ENCODE measurements at places on chromosomes 2 and 18.
A peak's percentile ranks its signal among the peaks of the same experiment; 100 is the strongest.

GRCh38 chr2:72293620-72294019 is 146.0 kb upstream of the CYP26B1 start:
- DNase-seq = no peak
- H3K27ac ChIP-seq = no peak overlapping the region
- no peaks in the 10 kb centered on the region for H3K36me3 ChIP-seq
- no peaks in the 10 kb centered on the region for H3K4me1 ChIP-seq

DNA sequence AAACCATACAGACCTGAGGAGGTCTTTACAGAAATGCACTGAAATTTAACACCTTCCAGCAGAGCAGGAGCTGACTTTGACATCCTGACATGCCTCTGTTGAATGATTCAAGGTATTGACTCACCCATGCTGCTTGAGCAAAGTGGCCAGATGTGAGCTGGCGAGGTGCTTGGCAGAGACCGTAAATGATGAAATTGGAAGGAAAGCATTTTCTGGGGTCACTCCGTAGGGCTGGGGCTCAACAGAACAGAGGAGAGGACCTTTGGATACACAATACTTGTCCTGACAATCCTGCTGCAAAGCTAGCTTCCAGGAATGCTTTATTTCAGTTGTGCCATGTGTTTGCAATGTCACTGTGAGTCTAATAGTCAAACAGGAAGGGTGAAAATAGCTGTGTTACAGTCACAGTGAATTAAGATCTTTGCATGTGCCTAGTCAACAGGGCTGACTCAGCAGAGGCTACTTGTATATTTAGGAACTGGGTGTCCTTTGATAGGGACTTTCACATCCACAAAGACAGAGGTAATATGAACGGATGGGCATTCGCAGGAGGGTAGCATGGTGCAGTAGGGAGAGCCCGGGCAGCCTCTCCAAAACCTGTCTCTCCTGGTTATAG is 31.6 kb upstream of the NCK2 start:
- no peaks in the 10 kb centered on the region for H3K36me3 ChIP-seq
- no peaks in the 10 kb centered on the region for H3K27me3 ChIP-seq
- no peak for DNase-seq

DNA sequence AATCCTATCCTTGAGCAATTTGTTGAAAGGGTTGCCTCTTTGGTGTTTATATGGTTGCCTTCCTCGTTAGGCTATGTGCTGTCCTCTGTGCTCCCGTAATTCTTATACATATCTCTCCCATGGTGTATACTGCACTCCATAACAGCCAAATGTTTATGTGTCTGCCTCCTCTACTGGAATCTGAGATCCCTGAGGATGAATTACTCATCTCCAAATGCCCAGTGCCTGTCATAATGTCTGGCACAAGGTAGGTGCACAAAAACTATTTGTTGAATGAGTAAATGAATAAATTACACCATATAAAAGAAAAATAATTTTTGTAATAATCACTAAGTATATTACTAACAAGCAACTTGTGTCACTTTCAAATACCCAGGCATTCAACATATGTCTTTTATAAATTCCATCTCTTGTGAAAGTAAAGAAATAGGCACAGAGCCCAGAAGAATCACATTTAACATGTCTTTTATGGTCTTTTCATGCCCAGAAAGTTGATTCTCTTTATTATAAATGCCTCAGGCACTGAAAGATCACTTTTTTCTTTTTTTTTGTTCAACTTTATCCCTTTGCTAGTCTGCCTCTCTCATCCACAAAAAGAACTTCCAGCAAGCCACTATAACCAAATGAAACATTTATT is 164.9 kb downstream of the CCDC148 start:
- H3K27me3 ChIP-seq = no peaks in the 10 kb centered on the region
- no peak for DNase-seq
- no peaks in the 10 kb centered on the region for H3K36me3 ChIP-seq
- no peak overlapping the region for H3K4me3 ChIP-seq
- H3K27ac ChIP-seq = no peak overlapping the region
- no peaks in the 10 kb centered on the region for H3K4me1 ChIP-seq

DNA sequence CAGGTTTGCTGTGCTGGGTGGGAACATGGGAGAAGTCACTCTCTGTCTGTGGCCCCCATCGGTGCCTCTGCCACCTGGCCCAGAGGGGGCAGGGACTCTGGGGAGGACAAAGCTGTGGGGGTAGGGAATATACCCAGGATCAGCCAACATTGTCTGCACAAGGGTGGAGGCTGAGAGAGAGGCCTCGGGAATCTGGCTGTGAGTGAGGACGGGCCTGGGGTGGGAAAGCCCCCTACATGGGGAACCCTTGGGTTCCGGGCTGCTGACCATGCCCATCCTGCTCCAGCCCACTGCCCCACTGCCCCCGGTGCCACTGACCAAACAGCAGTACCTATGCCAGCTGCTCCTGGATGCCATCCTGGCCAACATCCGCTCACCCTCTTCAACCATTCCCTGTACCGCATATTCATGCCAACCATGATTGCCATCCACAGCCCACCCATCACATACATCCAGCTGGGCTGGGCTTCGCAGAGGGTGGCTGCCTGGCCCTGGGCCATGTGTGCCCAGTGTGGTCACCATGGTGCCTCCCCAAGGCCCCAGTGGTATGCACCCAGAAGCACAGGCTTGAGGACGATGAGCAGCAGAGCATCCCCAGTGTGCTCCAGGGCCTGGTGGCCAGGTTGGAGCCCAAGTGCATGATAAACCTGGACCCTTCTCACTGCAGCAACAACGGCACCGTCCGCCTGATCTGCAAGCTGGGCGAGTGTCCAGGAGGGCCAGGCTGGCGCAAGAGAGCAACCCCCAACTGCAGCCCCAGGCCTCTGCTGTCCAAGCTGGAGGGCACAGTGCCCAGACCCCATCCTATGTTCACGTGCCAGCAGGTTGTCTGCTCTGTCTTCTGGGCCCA is 6.9 kb upstream of the POTEF start:
- H3K27ac ChIP-seq = no peak overlapping the region
- no peaks in the 10 kb centered on the region for H3K27me3 ChIP-seq
- H3K36me3 ChIP-seq = no peaks in the 10 kb centered on the region
- no peak for DNase-seq

GRCh38 chr18:58241877-58242276 is 197.9 kb downstream of the NEDD4L start:
- no peak for DNase-seq
- H3K27me3 ChIP-seq = no peaks in the 10 kb centered on the region
- peaks cover 7% of the 10 kb centered on the region for H3K4me1 ChIP-seq
- no peak overlapping the region for H3K4me3 ChIP-seq
- H3K27ac ChIP-seq = no peak overlapping the region
- no peaks in the 10 kb centered on the region for H3K36me3 ChIP-seq

- peaks cover 23% of the 10 kb centered on the region for H3K4me1 ChIP-seq
- H3K36me3 ChIP-seq = no peaks in the 10 kb centered on the region
- no peak within 1 kb of the TSS for H3K27ac ChIP-seq
- no peak for DNase-seq
- peak within 1 kb of the TSS; percentile 42 for H3K4me3 ChIP-seq
Measured at GRCh38 chr2:101474731-101475384, at the start of gene RFX8. Gene RFX8, minus strand, starts transcription at chr2:101475112. Its CDS starts 8,264 bp downstream, at chr2:101466848.

- H3K36me3 ChIP-seq = no peaks in the 10 kb centered on the region
- no peak overlapping the region for H3K4me3 ChIP-seq
- no peak overlapping the region for H3K27ac ChIP-seq
- H3K4me1 ChIP-seq = peaks cover 30% of the 10 kb centered on the region
Measured at GRCh38 chr2:109345653-109346480, 216.9 kb downstream of the SH3RF3 start.

DNA sequence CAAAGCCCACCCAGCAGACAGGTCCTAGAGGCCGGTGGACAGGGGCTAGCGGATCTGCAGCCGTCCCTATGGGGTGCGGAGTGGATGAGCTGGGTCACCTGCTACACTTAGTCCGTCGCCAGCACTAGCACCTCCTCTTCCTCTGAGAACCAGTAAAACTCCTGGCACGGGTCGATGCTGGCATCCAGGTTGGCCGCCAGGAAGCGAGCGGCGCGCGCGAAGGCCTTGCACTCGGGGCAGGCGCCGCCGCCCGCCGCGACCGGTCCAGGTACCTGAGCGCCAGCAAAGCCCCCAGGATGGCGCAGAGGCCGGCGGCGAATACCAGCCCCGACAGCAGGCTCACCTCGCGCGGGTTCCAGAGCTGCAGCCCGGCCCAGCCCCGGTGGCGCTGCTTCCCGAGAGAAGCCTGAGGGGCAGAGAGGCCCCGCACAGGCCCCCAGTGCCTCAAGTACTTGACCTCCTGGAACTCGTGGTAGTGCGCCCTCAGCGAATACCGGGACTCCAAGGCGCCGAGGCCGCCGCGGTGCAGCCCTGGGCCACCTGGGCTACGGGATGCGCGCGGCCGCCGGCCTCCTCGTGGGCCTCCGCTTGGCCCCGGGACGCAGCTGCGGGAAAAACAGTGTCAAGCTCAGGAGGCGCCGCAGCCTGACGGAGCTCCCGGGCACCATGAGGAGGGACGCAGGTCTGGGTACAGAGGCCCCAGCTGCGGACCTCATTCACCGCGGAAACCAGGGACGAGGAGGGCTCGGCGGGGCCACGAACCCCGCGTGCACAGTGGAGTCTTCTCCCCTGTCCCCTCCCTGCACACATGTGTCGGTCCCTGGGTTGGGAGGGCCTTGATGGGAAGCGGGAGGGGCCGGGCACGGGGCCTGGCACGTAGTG is 27.5 kb upstream of the ALPP start:
- no peaks in the 10 kb centered on the region for H3K4me1 ChIP-seq
- H3K36me3 ChIP-seq = no peaks in the 10 kb centered on the region
- DNase-seq = no peak
- H3K4me3 ChIP-seq = no peak overlapping the region
- no peak overlapping the region for H3K27ac ChIP-seq

- no peaks in the 10 kb centered on the region for H3K36me3 ChIP-seq
- DNase-seq = no peak
- H3K4me1 ChIP-seq = peaks cover 23% of the 10 kb centered on the region
- H3K4me3 ChIP-seq = no peak overlapping the region
- H3K27ac ChIP-seq = no peak overlapping the region
Measured at GRCh38 chr18:1002653-1003178, 98.0 kb downstream of the ADCYAP1 start.

GRCh38 chr2:196399722-196400691 is 228.6 kb upstream of the STK17B start:
- no peak for DNase-seq
- H3K27ac ChIP-seq = no peak overlapping the region
- no peaks in the 10 kb centered on the region for H3K27me3 ChIP-seq

DNA sequence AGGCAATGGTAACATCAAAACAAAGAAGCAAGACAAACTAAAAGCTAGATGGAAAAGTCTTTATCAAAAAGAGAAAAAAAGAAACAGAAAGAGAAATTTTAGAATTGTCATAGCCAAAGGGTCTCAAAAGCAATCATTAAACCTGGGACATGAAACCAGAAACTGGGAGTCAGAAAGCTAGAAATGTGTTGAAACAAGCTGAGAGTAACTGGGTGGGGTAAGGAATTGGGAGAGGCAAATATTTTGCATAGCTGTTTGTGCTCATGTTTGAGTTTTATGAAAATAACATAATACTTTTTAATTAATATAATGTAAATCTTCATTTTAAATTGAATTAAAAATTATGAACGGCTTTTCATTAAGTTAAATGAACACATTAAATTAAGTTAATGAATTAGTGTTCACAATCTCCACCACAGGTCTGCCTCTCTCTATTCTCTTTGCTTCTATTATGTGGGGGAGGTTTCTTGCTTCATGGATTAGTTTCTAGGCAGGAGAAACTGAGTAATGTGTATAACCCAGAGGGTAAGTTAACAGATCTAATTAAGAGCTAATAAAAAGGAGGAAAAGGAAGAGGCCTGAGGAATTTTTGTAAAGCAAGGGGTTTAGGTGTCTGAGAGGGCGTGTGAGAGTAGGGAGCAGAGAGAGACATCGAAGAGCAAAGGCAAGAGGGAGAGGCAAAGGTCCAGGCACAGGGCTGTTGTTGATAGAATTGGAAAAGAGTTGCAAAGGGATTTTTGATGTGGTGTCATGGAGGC is 20.0 kb upstream of the SERPINB2 start:
- no peak for DNase-seq
- no peaks in the 10 kb centered on the region for H3K27me3 ChIP-seq
- H3K4me3 ChIP-seq = no peak overlapping the region
- no peaks in the 10 kb centered on the region for H3K36me3 ChIP-seq
- no peak overlapping the region for H3K27ac ChIP-seq
- H3K4me1 ChIP-seq = no peaks in the 10 kb centered on the region

DNA sequence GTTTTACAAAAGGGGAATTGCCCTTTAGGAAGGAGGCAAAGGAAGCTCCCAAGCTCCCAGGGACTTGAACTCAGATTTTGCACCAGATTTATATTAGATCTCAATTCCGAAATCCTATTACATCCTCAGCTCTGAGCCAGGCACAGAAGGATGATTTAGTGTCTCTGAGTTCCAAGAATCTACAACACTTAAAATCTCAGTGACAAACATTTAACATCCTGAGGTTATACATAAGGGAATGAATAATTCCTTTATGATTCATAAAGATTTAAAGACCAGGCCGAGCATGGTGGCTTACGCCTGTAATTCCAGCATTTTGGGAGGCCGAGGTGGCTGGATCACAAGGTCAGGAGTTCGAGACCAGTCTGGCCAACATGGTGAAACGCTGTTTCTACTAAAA is 16.5 kb upstream of the SLC20A1 start:
- H3K36me3 ChIP-seq = no peaks in the 10 kb centered on the region
- no peak for DNase-seq
- no peaks in the 10 kb centered on the region for H3K27me3 ChIP-seq
- H3K4me3 ChIP-seq = no peak overlapping the region
- peaks cover 24% of the 10 kb centered on the region for H3K4me1 ChIP-seq

DNA sequence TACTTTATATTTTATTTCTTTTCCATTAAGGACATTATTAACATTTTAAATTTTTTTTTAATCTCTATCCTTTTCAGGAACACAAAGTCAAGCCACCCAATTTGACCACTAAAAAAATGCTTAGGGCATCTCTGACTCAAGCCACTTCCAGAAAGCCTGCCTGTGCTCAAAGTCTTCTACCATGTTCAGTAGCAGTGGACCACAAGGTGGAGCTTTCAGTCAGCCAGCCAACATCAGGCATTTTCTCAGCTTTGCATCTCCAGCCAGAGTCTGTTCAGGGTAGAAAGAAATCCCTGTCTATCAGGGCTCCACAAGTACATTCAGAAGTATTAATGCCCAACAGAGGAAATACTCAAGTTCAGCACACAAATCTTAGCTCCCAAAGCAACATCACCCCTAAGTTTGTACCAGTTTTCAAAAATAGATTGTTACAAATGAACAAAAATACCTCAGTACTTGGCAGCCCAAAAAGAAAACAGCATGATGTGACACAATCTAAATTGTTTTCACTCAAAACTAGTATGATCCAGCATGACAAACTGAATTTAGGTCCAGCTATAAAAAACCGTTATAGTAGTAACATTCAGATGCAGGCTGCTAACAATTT is 37.6 kb downstream of the C18orf63 start:
- DNase-seq = peak; percentile 76
- H3K27ac ChIP-seq = no peak overlapping the region
- H3K4me1 ChIP-seq = no peaks in the 10 kb centered on the region
- no peaks in the 10 kb centered on the region for H3K36me3 ChIP-seq
- H3K27me3 ChIP-seq = peaks cover 21% of the 10 kb centered on the region

DNA sequence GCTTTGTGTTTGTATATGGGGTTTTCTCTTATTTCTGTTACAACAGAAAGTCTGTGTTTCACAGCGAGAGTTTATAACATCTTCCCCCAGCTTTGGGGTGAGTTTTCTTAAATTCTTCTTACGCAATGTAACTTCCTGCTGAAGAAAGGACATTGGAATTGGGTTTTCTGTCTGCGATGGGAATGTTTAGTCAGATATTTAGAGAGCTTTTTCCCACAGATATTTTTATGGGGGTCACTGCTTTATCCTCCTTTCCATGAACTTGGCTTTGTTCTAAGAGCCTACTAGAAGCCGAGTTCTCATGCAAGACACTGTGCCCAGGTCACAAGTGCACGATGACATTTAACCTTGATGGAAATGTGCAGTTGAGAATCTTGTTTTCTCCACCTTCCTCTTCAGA is 22.1 kb downstream of the B3GNT2 start:
- H3K27ac ChIP-seq = no peak overlapping the region
- H3K4me1 ChIP-seq = peaks cover 16% of the 10 kb centered on the region
- no peak overlapping the region for H3K4me3 ChIP-seq
- no peaks in the 10 kb centered on the region for H3K36me3 ChIP-seq

All from neural progenitor cell (in vitro differentiated cells).